Naive thymus-derived CD4-positive, alpha-beta T cell (primary cell): ENCODE measurements at places on chromosomes 12 and 14.

DNA sequence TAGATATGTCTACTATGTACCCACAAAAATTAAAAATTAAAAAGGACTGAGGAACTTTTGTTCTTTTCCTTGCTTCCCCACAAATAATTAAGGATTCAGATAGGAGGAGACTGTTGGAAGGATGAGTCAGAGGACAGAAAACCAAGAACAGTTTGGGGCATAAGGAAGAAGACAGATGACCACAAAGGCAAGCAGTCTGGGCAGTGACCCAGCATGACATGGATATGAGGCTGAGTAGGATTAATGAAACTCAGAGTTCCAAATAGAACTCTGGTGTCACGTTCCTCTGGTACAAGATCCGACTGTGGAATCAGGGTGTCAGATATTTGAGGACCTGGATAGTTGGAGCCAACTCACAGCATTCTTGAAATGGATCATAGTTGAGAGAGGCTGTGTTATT, 89.3 kb upstream of the SLC38A4 start:
- H3K4me3 ChIP-seq: no peak overlapping the region
- no peaks in the 10 kb centered on the region for H3K27me3 ChIP-seq
- no peaks in the 10 kb centered on the region for H3K4me1 ChIP-seq
- no peak for DNase-seq
- no peaks in the 10 kb centered on the region for H3K36me3 ChIP-seq

- H3K4me1 ChIP-seq: no peaks in the 10 kb centered on the region
- H3K4me3 ChIP-seq: no peak overlapping the region
- DNase-seq: no peak
- no peaks in the 10 kb centered on the region for H3K27me3 ChIP-seq
Measured at GRCh38 chr12:127690161-127690560, 576.8 kb upstream of the TMEM132C start.

DNA sequence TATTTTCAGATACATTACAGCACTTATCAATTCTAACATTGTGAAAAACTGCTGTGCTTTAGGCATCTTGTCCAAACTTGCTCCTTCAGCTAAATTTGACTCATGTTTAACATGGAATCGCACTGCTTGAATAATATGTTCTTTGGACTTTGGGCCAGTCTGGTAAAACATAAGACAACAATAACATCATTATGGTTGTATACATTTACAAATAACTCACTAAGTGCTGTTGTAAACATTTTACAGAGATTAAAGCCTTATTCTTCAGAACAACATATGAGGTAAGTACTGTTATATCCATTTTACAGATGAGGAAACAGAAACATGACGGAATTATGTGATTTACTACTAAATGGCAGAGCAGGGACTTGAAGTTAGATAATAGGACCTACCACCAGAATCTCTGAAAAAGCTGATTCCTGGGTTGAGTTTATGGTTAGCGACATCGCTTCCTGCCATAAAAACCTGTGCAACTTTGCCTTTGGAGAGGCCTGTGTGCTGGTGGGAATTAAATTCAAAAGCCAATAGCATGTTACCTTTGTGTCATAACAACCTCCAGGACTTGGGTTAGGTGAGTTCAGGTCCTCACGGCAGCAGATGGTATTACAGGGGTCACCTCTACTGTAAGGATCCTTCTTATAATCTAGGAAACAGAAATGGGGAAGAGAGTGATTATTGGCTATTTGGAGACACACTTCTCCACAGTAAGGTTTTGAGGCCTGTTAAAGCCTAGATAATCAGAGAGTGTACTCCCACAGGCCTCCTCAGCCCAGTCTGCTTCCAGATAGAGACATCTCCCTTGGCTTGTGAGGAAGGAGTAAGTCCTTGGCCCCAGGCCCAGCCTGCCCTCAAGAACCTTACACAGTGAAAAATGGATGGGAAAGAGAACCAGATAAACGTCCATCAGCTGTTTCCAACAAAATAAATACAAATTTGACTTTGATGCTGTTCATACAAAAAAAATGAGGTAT, 61.8 kb downstream of the PLBD1 start:
- H3K4me3 ChIP-seq: no peak overlapping the region
- DNase-seq: no peak
- H3K27ac ChIP-seq: no peak overlapping the region
- H3K36me3 ChIP-seq: peaks cover 3% of the 10 kb centered on the region
- no peaks in the 10 kb centered on the region for H3K27me3 ChIP-seq
- H3K4me1 ChIP-seq: no peaks in the 10 kb centered on the region

GRCh38 chr12:5259523-5259922, 172.4 kb upstream of the NTF3 start:
- no peak overlapping the region for H3K4me3 ChIP-seq
- no peaks in the 10 kb centered on the region for H3K27me3 ChIP-seq
- no peaks in the 10 kb centered on the region for H3K4me1 ChIP-seq

DNA sequence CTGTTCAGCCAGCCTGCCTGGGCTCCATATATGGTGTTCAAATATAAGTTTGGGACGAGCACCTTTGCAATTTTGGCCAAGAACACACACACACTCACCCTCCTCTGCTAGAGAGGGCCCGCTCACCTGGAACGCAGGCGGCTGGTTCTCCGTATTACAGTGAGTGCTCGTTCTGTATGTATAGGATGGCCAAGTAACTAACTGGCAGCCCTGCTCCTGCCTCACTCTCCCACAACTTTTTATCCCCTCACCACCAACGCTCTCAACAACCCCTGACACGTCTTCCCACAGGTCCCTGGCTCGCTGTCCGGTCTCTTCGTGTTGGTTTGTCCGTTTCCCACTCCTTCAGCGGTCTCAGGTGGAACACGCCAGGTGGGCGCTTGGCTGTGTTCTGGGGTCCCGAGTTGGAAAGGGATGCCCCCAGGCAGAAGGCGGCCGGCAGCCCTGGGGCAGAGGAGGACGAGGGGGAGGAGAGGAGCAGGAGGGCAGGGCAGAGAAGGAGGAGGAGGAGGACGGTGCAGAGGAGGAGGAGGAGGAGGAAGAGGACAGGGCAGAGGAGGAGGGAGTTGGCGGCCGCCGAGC, 398 bp upstream of the MSRB3 start:
- H3K4me3 ChIP-seq: no peak overlapping the region
- H3K27me3 ChIP-seq: no peaks in the 10 kb centered on the region
- H3K27ac ChIP-seq: no peak overlapping the region
- no peak for DNase-seq
- H3K4me1 ChIP-seq: no peaks in the 10 kb centered on the region
- no peaks in the 10 kb centered on the region for H3K36me3 ChIP-seq
